ENCODE measurements at places on chromosomes 16 and 17.
A peak's percentile ranks its signal among the peaks of the same experiment; 100 is the strongest.

DNA sequence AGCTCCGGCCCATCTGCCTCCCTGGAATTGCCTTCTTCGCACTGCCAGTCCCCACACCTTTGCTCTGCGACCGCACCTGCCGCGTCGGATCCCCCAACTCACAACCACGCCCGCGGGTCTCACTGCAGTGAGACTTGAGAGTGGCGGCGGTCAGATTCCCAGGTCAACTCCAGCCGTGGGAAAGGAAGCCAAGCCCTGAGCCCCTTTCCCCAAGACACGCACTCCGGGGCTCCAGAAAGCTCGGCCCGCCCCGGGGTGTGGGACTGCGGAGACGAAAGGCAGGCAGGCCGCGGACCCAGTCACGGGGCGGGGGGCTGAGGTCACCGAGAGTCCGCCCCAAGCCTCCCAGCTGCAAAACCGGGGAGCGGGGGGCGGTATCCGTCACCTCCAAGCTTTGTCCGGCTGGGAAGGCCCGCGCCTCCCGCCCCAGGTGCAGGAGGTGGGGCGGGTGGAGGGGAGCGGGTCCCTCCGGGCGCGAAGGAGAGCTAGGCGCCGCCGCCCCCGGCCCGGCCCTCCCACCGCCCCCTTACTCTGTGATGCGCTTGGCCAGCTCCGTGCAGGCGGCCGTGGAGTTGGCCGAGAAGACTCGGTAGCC is 615 bp downstream of the PRPSAP1 start:
- no peak for DNase-seq

DNA sequence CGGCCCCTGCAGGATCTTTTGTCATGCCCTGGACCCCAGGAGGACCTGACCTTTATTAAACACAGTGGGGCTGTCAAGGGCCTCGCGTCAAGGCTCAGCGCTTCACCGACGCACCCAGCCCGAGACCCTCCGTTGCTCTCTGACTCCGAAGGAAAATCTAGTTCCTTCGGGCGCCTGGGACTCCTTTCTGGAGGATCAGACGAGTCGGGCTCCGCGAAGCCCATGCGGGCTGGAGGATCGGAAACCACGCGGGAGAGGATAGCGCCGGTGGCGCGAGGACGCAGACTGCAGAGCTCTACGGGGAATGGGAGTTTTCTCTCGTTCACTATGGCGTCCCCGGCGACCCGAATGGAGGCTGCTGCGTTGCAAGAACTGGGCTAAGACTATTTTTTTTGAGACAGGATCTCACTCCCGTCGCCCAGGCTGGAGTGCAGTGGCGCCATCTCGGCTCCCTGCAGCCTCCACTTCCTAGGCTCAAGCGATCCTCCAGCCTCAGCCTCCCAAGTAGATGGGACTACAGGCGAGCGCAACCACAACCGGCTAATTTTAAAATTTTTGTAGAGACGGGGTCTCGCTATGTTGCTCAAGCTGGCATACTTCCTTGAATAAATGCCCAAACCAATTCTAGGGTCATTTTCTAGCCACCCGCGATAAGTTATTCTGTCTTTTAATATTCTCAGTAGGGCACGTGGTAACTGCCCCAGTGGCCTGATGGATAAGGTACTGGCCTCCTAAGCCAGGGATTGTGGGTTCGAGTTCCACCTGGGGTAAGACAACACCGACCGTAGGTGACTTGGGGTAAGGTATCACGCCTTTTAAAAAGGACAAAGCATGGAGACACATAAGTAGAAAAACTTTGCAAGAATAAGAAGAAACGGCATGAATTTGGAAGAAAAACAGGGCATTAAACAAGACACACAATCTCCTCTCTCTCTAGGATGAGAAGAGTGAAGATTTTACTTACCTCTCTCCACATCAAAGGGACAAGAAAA is 5.5 kb downstream of the OR1F1 start:
- no peak for DNase-seq

- DNase-seq, result no peak
Measured at GRCh38 chr16:2048116-2048543, 345 bp downstream of the TSC2 start.

GRCh38 chr16:89087922-89088497 is 5.6 kb upstream of the ACSF3 start:
- DNase-seq, result no peak

DNA sequence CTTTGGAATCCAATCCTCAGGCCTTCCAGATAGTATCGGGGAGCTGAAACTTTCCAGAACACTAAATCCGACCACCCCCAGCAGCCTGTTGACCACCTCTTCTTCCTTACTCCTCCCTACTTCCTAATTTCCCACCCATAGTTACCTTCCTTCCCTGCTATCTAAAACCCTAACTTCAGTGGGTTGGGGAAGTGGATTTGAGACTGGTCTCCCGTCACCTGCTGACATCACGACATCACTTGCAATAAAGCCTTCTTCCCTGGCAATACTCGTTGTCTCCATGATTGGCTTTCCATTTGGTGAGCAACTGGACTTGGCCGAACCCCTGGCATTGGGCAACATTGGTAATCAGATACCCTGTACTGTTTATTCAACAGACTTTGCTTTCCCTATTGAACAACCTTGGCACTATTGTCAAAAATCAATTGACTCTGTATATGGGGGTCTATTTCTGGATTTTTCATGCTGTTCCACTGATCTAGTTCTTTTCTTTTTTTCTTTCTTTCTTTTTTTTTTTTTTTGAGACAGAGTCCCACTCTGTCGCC is 11.8 kb upstream of the FOXK2 start:
- DNase-seq, result no peak

GRCh38 chr17:76772842-76773525 is 35.1 kb downstream of the MFSD11 start:
- peak; percentile 9 for DNase-seq

DNA sequence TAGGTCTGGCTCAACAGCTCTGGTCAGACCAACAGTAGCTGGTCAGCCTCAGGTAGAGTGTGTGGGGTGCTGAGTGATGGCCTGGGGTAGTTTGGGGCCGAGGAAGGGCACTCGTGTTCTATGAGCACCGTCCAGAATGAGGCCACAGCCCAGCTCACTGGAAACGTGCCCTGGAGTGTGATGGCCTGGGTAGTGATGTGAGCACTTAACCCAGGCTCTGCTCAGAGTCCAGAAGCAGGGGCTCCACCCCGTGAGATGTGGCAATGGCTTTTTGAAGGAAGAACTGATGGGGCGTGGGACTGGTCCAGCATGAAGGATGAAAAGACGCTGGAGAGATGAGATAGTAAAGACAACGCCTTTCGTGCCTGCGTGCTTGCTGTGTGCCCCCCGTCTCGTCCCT is 35.3 kb downstream of the NTN1 start:
- no peak for DNase-seq

GRCh38 chr16:72689851-72690250 is 358.1 kb downstream of the ZFHX3 start:
- DNase-seq, result no peak

DNA sequence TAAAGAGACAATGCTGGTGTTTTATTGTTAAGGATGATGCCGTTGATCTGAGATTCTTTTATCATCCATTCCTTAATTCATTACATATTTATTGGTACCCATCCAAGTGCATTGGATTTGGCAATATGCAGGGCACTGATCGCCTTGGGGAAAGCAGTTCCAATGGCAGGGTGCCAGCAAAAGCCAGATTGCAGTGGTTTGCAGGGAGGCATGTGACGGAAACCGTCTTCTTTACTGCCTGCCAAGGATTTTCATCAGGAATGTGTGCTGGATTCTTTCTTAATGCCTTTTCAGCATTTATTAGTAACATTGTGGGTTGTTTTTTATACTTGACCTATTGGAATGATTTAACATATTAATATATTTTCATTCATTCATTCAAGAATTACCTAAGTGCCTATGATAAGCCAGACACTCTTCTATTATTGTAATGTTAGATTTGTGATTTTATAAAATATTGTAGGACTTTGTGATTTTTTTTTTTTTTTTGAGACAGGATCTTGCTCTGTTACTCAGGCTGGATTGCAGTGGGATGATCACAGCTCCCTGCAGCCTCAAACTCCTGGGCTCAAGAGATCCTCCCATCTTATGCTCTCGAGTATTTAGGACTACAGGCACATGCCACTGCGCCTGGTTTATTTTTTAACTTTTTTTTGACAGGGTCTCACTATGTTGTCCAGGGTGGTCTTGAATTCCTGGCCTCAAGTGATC is 93.4 kb upstream of the TNRC6A start:
- no peak for DNase-seq

DNA sequence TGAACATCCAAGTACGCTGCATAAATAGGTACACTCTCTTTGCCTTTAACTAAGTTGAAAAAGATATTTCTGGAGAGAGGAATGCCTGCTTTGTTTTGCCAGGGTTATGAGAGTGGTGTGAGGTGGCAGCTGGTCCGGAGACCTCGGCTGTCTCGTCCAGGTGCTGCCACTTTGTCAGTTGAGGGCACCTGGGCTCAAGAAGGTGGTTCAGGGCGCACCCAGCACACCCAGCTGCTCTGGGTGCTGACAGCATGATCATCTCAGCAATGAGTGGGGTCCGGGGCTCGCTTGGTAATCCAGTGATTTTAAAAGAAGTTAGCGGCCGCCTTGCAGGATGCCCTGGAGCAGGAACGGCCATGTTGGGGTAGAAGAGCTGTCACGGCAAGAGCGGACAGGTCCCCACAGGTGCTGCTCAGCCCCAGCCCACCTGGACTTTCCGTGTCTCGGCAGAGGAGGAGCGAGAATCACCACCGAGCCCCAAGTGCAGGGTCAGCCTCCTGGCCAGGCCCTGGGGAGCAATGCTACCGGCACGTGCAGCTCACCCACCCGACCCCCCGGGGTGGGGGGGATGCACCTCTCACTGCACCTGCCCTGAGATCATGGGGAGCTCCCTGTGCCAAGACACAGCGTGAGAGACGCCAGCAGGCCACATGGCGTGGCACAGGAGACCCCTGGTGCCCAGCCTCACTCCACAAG is 67.4 kb upstream of the CHMP6 start:
- DNase-seq, result no peak

GRCh38 chr16:78761427-78761826 is 662.0 kb downstream of the WWOX start:
- DNase-seq, result no peak

DNA sequence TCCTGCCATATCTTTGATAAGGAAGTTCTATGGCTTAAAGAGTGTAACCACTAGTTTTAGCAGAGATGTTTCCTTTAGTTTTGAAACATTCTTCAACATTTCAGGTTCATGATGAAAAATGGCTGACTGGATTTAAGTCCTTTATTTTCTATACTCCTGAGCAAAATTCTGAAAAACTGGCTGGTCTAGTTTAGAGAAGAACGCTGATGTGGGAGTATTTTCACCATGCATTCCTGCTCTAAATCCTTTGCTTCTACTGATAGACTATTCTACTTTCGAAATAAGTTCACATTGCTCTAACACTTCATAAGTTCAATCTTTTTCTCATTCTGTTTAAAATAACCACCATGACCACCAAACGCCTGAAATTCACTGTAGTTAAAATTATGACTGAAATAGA is 281.9 kb downstream of the FTO start:
- DNase-seq, result no peak

- peak; percentile 12 for DNase-seq
Measured at GRCh38 chr16:8931859-8932258, 31.8 kb downstream of the USP7 start.

DNA sequence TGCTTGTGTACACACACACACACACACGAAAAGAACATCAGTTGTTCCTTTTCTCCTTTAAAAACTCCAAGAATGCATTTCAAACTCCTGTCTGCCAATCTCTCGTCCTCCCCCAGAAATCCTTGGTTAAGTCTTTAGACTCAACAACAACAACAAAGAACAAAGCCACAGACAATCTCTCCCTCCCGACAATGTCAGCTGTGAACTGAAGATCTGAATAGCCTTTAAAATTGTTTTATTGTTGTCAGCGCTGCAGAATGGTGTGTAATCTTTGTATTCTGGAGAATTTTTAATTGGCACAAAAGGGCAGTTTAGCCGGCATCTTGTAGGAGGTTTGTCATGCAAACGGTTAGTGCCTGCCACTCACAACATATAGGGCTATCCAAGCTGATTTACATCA is 219.5 kb downstream of the MSI2 start:
- no peak for DNase-seq

GRCh38 chr16:12296991-12297390 is 320.5 kb downstream of the SNX29 start:
- no peak for DNase-seq

GRCh38 chr16:30766933-30767284 is 4.8 kb downstream of the RNF40 start:
- DNase-seq, result no peak

GRCh38 chr17:7440113-7440833 is 961 bp downstream of the FGF11 start:
- no peak for DNase-seq

GRCh38 chr16:50273888-50274325 is 7.6 kb downstream of the ADCY7 start:
- DNase-seq, result no peak

GRCh38 chr17:39123627-39124026 is 27.8 kb downstream of the PLXDC1 start:
- no peak for DNase-seq

DNA sequence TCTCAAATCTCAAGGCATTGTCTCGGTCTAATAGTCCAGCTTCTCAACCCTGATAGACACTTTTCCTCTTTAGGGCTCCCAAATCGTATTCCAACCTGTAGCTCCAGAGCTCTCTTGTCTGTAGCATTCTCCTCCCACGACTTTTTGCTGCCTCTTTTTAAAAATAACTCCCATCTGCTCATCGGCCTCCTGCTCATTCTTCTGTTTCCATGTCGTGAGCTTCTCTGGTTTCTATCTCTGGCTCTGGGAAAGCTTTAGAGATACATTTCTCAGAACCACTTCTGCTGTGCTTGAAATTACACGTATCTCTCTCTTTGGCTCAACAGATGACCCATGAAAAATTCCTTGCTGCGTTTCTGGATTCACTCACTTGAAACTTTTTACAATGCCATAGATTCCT is 609.6 kb upstream of the C16orf82 start:
- DNase-seq, result no peak

DNA sequence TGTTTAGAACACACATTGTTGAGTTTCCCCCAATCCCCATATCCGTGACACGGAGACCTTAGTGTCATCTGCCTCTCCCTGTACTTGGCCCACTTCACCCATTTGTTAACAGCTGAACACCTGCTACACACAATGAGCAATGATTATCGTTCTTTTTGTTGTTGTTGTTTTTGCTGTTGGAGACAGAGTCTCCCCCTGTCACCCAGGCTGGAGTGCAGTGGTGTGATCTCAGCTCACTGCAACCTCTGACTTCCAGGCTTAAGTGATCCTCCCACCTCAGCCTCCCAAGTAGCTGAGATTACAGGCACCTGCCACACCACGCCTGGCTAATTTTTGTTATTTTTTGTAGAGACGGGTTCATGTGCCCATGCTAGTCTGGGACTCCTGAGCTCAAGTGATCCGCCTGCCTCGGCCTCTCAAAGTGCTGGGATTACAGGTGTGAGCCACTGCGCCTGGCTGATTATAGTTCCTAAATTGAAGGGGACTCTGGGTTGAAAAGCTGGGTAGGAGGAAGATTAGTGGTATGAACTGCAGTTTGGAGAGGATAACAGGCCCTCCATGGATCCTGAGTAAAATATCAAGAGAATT is 21.6 kb downstream of the NDE1 start:
- DNase-seq, result no peak

Measured in activated T-helper 1 cell treated with anti-CD3 and anti-CD28 coated beads, Interleukin-2, amount 50 U/mL, for 16 hours (primary cell).